Stimulated activated naive CD4-positive, alpha-beta T cell treated with Interleukin-2 at 50 U/mL for 16 hours (primary cell): ENCODE measurements at places on chromosomes 12 and 14.

DNA sequence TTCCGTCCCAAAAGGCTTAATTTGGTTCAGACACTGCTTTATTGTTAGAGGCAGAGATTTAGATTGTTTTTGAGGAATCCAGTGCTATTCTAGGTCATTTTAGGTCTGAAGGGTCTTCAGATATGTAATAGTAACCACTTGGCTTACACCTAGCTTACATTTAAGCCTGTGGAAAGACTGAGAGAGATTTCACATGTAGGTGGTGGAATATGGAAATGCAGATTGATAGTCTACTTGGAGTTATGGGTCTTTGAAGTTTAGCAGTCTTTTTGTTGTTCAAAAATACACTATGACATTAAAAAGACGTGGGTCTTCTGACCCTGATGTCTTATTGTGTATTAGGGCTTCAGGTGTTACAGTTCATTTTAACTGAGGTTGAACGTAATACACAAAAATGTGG, 51.4 kb upstream of the CCT2 start:
- no peak for DNase-seq

DNA sequence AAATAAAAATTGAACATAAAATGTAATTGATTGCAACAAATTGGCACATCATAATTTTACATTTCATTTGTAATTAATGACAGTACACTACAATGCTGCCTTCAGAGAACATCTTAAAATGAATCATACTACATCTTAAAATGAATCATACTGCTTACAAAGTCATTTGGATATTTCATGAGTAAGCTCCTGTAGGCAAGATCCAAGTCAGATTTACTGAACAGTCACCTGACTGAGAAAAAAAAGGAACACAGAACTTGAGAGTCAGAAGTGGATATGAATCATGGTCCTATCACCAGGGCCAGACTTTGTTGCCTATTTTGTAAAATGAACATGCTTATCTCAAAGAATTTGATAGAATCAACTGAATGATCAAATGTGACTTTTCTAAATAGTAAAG, 32.7 kb upstream of the FBLN5 start:
- no peak for DNase-seq

- DNase-seq = no peak
These were observed 148.1 kb downstream of the CALM1 start for GRCh38 chr14:90544971-90545370.

- DNase-seq = no peak
These were observed 392.2 kb downstream of the SEC23A start for GRCh38 chr14:38710881-38711280.

- DNase-seq = no peak
These were observed 91.4 kb downstream of the DNAH10 start for GRCh38 chr12:123853396-123854070.

DNA sequence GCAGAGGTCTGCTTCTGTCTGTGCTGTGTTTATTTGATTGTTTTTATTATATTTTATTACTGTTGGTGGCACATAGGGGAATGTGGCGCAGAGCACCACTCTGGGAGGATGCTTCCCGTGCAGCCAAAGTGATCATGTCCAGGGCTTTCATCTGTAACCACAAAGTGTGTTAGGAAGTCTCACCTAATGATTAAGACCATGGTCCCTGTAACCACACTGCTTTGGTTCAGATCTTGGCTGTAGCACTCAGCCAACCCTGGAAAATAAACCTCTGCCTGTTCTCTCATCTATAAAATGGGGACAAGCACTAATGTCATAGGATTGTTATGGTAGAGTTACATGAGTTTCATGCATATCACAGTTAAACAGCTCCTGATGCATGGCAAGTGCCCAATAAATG, 1.9 kb downstream of the RESF1 start:
- no peak for DNase-seq

DNA sequence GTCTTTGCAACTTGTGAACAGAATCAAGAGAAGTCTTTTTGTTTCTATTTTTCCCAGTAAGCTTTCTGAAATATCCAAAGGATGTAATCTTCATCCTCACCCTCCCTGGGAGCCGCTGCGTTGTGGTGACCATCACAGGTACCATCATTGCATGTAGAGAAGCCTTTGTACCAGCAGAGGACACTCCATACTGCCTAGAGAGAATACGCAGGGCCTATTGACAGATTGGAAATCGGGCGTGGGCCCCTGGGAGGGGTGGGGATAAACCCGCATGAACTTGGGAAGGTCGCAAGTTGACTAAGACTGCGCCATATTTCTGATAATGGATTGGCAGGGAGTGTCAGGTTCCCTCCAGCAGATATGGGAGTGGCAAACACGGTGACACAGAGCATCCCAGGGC, 12.7 kb downstream of the KRT1 start:
- DNase-seq = no peak

GRCh38 chr12:59737725-59738463, 142.1 kb downstream of the SLC16A7 start:
- DNase-seq = no peak

DNA sequence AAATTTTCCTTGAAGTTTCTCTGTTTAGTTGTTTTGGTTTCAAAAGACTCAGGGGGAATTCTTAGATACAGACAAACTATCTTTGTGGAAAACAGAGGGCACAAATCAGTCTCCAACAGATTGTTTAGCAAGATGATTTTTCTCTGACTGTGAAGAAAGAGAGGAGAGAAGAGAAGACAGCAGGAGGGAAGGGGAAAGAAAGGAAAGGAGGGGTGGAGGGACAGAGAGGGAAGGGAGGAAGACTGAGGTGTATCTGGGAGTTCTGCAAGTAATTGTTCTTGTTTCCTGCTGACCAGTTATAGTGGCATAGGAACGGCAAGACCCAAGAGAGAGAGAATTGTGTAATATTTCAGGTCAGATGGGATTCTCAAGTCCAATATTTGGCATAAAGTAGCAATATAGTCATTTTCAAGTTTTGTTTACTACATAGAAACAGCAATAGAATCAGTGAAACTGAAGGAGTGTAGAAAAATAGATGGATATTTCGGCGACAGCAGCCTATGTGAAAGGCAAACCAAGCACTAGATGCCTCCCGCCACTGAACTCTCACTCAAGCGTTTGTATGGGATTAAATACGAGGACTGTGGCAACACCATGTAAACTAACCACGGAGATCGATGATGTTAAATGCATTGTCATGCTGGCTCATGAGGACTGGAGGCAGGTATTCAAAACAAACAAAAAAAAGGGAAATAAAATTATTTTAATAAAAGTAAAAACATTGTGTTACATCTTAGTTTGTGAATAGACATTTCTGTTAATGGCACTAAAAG, 342.5 kb downstream of the SLC16A7 start:
- DNase-seq = no peak

DNA sequence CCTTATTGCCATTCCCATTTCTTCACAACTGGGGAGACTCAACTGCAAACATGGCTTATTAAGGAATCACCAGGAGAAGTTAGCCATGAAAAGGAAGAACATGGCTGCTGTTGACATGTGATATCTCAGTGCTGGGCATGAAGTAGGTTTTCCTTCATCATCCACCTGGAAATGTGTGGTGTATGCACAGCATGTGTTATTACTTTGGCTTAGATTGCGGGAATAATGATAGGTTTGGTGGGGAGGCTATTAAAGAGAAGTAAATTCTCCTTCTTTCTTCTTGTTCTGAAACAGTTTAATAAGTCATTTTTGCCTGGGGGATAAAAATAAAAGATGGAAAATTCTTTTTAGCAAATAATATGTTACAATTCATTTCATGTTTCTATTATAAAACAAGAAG, 23.7 kb upstream of the CLEC14A start:
- no peak for DNase-seq

- no peak for DNase-seq
These were observed 59.4 kb downstream of the SDR9C7 start for GRCh38 chr12:56874821-56875220.

DNA sequence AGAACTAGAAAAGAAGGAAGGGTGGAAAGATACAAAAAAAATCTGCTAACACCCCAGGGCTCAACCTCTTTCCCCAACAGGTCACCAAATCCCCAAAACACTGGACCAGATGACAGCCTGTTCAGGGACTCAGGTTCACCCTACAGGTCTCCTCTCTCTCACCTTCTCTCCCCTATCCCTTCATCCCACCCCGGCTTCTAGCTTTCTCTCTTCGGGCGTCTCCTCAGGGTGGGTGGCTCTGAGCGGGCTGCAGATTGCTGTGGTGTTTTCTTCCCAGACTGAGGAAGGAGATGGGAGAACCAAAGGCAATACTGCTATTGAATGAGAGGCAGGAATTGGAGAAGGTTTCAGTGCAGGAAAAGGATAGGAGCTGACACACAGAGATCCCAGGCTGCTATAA, 39.3 kb downstream of the ANO2 start:
- DNase-seq = no peak

DNA sequence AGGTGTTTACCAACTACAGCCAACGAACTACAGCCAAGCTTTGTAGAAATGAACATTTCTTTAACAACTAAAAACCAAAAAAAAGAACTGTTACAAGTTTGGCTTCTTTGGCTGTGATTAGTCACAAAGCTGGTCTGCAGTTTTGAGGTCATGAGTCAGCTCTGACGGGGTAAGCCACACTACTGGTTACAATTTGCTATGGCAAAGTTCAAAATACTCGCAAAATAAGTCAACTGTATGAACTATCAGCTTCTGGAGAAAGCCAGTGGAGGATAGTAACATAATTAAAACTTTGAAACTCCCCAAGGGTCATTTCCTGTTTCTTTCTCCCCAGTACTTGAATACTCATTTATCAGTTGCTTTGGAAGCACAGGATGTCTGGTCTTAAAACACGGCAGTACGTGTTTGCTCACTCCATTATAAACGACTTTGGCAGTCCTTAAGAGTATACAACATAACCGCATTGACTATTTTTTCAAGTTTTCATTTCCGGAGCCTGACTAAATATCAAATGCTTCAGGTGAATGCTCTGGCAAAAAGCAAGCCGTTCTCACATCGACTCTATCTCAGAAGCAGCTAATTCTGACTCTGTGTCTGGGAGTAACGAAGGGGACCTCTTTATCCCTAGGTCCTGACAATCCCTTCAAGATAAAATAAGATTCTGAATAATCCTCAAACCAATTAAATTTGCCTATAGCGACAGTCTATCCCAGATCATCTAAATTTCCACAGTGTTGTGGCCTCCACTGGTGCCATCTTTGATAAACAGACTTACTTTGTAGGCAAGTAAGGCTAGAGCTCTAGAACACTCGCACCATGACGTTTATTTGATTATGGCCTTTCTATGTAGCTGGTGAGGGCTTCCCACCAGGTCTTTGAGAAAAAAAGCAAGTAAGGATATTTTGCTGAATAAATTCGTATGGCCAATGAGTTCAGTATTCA, 10.6 kb downstream of the PHLDA1 start:
- peak; percentile 65 for DNase-seq

DNA sequence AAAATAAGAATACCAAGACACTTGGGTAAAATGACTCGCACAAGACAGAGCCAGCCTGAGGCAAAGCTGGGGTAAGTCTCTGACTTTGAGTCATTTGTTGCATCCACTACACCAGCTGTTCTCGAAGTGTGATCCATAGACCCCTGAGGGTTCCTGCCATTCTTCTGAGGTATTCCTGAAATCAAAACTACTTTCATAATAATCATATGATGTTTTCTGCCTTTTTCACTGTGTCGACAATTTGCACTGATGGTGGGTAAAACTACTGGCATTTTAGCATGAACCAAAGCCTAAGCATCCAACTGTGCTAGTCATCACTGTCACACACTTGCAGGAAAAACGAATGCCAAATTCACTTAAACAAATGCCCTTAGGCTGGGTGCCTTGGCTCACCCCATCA, 135.5 kb upstream of the FUT8 start:
- no peak for DNase-seq

- no peak for DNase-seq
These were observed 33.9 kb downstream of the SPX start for GRCh38 chr12:21559855-21560569.

DNA sequence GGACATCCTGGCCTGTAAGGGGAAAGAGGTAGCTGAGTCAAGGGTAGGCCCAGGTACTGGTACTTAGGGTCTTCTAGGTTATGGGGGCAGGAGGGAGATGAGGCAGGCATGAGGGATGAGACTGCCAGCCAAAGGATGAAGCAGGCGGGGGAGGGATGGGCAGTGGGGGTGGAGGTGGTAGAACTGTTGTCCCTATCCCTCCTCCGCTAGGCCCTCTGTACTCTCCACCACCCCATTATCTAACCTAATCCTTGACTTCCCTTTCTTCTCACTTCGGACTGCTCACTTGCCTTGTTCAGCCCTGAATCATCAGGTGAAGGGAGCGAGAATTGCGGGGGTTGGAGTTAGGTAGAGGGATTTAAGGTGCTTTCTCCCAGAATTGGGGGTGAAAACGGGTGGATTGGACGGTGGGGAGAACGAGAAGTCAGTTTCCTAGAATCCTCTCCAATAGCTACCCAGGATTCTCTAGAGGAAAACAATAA, 562 bp downstream of the PAN2 start:
- no peak for DNase-seq

DNA sequence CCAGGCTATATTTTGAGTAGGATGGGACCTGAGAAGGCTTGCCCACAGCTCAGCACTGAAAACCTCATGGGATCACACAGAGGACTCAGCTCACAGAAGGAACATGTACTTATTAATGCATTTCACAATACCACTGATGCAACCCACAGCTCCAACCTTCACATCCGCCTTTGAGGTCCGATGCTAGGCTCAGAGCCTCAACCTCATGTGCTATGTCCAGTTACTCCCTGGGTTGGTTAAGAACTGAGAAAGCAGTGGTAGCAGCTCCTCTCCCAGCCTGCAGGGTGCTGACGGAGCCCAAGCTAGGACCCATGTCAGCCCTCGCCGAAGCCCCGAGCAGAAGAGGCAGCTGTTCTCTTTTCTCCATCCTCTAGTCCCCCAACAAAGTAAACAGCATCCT, 52.9 kb downstream of the SPTB start:
- DNase-seq = no peak

- no peak for DNase-seq
These were observed at the start of gene RDH16 for GRCh38 chr12:56957229-56958052. Gene RDH16, minus strand, starts transcription at chr12:56957608. Its CDS starts 146 bp downstream, at chr12:56957462.

GRCh38 chr14:49853158-49853477, 530 bp upstream of the NEMF start:
- DNase-seq = no peak

GRCh38 chr14:104573930-104574329, 5.6 kb upstream of the C14orf180 start:
- no peak for DNase-seq

DNA sequence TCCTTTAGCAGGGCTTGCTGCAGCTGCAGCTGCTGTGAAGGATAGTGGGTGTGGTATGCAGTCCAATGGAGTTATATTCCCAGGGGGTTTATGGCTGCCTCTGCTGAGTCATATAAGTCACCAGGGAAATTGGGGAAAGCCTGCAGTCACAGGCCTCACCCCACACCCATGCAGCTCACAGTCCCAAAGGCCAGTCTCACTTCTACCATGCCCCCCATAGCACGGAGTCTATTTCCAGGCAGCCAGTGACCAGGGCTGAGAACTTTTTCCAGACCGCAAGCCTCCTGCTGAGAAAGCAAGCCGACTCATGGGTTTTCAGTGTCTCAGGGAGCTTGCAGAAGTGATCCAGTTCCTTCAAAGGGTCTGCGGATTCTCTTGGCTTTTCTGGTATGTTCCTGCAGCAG, 322.4 kb upstream of the CLEC14A start:
- DNase-seq = no peak

DNA sequence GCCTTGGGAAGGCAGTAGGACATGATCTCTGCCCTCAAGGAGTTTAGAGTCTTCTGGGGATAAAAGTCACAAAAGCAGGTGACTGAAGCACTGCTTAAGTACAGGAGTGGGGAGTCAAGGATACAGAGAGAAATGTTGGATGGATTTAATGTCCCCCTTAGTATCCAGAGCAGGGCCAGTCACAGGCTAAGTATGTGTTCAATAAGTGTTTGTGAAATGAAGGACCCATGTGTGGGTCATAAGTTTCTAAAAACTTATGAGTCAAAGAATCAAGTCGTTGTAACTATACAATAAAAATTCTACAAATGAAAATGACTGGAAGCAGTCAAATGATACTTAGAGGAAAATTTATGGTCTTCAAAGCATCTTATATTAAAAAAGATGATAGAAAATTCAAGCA, 25.1 kb downstream of the KRT80 start:
- DNase-seq = no peak
